ENCODE measurements at places on chromosomes 2 and 18. TPM values are rescaled to one million over a fixed set of nuclear protein-coding genes. Genes with fewer than 3 reads are reported as not detected.
A peak's percentile ranks its signal among the peaks of the same experiment; 100 is the strongest.

The GPR45 gene
- not detected for total RNA-seq

The VAMP8 gene
- total RNA-seq = 90.8 TPM

The IL18RAP gene
- total RNA-seq = not detected

The C2orf80 gene
- total RNA-seq = not detected

The NEU2 gene
- total RNA-seq = not detected

The RBBP8 gene
- 55.6 TPM for total RNA-seq

The MPP4 gene
- 0.44 TPM for total RNA-seq

The SUPT7L gene
- total RNA-seq = 35.5 TPM

DNA sequence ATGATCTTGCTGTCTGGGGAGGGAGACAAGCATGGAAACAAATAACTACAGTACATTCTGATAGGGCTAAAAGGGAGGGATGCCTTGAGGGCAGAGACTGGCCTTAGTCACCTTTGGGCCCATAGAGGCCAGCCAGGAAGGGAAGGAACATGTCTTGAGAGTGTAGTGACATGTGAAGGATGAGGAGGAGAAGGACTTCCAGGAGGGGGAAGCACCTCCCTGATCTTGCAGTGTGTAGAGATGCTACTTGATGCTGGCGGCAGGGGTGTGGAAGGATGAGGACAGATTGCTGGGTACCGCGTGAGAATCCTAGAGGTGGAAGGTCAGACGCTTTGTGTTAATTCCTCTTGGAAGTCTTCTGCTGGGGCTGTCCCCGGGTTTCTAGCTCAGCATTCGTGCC is 13.1 kb downstream of the TET3 start:
- no peak for DNase-seq

DNA sequence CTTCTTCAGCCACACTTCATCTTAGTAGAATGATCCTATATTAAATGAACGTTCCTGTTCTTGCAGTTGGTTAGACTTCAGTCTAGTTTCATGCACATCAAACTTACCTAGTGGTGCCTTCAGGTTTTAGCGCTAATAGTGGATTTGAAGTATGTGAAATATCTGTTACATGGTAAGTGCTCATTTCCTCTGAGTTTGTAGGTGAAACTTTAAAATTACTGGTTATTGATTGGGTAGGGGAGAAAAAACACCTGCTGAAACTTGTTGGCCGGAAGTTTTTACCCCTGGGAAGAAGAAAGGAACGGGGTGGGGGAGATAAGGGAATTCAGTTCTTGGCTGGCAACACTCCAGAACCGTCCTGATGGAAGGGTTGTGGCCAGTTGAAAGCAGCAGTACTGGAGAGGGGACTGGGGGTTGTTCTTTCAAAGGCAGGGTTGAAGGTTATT is 112.8 kb downstream of the SPTBN1 start:
- DNase-seq = peak; percentile 79

DNA sequence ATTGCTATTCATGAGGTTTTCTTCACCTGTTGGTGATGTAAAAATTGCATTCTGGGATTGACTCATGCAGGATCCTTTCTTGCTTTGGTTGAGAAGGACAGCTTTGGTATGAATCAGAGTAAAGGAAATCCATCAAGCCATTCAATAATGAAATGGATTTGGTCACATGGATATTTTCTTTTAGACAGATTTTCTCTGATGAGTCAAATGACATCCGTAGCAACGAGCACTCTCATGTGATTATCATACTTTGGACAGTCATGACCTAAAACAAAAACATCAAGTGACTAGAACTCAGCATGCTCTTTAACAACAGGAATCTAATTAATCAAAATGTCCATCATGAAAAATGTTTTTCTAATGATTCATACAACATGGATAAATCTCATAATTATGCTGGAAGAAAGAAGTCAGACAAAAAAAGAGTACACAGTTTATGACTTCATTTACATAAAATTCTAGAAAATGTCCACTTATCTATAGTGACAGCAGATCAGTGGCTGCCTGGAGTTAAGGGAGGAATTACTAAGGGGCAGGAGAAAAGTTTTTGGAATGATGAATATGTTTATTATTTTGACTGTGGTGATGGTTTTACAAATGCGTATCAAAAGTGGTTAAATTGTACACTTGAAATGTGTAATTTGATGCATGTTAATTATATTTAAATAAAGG is 30.7 kb downstream of the TRAK2 start:
- no peak for DNase-seq

DNA sequence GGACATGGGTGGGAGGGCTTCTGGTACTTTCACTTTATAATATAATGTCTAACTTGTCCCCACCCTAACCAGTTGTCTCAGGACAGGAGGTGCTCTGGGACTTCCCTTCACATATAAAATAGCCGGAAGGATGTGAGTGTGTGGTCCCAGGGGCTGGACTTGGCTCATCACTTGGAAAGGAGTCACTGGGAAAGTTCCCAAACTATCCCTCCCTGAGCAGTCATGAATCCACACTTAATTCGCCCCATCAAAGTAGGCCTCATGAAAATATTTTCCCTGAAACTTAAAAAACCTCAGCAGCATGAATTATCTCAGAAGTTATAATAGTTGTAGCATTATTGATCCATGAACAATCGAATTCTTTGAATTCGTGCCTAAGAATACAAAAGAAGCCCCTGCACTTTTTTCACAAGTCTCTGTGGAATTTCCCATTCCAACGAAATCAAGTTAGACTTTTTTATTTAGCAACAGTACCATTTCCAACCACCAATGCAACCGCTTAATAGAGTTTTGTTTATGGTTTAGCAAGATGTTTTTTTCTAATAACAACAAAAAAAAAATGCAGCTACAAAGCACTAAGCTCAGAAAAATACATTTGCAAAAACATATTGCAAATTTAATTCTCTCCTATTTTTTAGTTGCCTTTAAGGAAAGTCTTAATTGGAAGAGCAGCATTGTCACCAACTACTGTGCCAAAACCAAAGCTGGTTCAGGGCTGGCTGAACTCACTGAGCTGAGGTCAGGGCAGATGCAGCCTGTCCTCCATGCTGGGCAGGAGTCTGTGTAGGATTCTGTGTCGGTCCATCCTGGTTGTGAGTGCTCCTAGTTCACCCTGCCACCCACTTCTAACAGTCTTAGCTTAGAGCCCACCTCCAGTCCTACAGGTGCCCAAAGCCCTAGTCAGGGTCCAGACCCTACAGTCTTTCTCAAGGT is 68.8 kb upstream of the SPTBN1 start:
- DNase-seq = no peak

DNA sequence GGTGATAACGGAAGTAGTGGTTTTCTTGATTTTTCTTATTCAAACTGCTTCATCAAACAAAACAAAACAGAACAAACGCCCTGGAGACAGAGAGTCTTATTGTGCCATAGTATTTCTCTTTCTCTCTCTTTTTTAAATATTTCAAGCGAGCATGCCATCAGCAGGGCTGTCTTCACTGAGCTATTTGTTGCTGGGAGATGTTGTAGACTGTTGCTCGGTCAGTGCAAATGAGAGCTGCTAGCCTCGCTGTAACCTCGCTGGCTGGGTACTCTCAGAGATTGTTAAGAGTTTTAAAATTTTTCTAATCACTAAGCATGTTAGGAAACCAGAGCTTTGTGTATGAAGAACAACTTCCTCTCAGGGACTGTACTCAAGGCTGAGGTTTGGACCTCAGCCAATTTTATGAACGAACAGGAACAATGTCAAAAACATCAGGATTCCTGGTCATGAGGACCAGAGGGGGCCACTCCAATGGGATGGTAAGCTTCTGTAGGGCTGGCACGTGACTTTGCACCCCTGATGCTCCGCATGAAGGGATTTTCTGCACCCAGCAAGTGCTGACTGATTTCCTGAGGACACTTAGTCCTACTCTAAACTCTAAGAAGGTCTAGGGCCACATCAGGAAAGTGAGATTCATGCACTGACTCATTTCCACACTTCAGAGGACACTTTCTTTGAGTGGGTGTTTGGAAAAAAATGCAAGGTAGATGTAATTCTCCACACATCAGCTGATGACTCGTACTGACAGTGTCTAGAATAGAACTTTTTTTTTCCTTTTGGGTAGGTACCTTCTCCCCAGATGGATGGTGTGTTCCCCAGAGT is 59.8 kb upstream of the IL1R1 start:
- DNase-seq = no peak

- DNase-seq = no peak
These were observed 38.1 kb downstream of the RPL37A start for GRCh38 chr2:216536734-216537210.

- no peak for DNase-seq
These were observed 34.8 kb upstream of the RFX8 start for GRCh38 chr2:101509499-101510284.

DNA sequence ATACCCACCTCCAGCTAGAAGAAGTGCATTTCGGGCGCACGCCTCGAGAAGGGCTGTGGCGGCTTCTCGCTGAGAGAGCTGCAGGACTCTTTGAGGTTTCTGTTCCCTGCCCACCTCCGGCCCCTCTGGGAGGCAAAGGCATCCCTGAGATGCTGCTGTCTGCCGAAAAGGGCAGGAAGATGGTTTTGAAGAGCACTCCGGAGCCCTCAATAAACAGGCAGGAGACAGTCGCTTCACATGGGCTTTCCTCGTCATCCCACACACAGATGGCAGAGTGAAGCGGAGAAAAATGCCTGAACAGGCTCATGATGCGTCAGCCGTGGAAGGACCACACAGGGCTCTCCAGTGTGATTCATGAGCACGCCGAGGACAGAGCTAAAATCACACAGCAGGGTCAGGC is 25.4 kb upstream of the GLI2 start:
- DNase-seq = no peak

DNA sequence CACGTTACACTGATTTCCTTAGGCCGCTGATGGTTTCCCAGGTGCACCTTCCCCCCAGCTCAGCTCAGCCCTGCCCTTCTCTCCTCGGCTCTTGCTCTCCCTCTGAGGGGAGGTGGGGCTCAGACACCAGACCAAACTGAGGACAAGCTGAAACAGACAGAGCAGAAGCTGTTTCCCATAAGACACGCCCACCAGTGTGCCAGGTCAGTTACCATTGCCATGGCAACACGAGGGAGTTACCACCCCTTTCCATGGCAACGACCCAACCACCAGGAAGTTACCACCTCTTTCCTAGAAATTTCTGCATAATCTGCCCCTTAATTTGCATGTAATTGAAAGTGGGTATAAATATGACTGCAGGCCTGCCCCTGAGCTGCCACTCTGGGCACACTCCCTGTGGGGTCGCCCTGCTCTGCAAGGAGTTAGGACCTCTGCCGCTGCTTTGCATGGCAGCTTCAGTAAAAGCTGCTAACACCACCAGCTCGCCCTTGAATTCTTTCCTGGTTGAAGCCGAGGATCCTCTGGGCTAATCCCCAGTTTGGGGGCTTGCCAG is 120.9 kb upstream of the SMIM21 start:
- DNase-seq = peak; percentile 9

- no peak for DNase-seq
These were observed 63.2 kb downstream of the ZEB2 start for GRCh38 chr2:144456680-144457079.

DNA sequence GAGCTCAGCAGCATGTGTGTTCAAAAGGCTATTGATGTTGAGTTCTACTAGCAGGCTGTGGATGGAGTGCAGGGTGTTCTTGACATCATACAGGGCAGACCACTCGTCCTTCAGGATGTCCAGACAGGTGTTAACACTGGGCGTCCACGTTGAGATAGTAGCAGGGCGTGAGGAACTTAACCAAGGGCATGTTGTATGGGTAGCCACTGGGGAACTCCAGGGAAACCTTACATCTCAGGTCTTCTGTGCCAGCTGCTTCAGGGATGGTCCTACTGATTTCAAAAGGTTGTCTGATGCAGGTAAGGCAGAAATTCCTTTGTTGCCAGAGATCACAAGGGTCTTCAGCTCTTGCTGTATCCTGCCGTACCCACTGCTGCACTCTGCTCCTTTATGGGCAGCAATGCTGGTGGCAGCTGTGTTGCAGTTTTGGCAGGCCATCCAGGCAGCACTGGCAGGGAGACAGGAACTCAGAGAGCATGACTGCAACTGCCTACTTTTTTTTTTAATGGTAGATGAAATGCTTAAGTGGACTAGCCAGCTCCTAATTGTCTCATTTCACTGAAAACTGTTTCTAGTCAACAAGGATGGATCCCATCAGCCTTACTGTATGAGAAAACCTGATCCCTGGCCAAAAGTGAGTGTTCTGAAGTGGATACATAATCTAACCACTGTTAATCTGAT is 32.4 kb upstream of the RBBP8 start:
- no peak for DNase-seq

DNA sequence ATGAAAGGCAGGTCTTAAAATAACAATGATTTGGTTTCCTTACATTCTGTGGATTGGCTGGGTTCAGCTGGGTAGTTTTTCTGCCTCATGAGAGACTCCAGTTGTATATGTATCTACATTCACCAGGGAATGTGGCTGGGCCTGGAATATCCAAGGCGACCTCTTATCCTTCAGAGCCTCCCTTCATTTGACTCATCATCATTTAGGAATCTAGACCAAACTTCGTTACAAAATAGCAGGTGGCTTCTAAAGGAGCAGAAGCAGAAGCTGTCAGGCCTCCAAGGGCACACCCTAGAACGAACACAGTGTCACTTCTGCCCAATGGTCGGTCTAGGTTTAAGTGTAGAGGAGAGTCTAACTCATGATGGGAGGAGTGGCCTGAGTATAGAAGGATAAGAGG is 204.2 kb downstream of the EN1 start:
- no peak for DNase-seq

GRCh38 chr2:185241556-185241955 is 497.0 kb upstream of the FSIP2 start:
- no peak for DNase-seq

- no peak for DNase-seq
These were observed 103.0 kb downstream of the FAM210A start for GRCh38 chr18:13623348-13623747.

DNA sequence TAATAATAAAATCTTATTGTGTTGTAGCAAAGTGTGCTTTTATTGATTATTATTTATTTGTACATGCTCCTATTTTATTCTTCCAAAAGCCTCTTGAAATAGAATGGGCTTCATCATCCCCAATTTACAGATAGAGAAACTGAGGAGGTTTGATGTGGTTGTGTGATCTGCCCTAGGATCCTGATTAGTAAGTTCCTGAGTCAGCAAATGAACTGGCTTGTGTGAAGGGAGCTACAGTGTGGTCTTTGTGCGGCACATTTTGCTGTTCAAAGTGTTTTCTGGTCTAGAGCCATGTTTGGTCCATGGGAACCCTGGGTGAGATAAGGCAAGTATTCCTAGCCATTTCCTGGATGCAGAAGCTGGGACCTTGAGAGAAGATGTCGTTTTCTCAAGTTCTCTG is 326.9 kb downstream of the MEIS1 start:
- no peak for DNase-seq

DNA sequence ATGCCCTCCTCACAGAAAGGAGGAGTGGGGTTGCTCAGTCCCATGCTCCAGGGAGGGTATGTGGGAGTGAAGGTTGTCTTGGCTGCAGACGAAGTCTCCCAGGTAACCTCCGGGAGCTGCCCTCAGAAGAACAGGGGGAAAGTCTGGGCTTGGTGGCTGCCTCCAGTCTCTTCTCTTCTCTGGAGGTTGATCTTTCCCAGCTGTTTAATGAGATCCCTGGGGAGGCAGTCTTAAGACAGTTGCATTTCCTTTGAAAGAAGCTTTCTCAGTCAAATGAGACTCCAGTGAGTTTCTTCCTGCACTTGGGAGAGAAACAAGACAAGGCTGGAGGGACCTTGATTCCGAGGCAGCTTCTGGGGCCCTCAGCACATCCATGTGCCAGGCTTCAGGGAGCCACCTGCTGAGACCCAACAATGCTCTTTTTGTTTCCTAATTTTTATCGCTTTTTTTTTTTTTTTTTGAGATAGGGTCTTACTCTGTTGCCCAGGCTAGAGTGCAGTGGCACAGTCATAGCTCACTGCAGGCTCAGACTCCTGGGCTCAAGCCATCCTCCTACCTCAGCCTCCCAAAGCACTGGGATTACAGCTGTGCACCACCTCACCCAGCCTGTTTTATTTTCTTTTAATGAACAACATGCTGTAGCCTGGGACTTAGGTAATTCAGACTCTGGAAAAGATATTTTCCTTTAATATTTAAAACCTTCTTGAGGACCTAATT is 71.7 kb upstream of the TPO start:
- DNase-seq = no peak
